Neural progenitor cell (in vitro differentiated cells): ENCODE measurements at places on chromosomes 3 and 15.

- no peak for DNase-seq
These were observed 53.3 kb upstream of the TLE3 start for GRCh38 chr15:70151003-70151402.

- DNase-seq: no peak
These were observed 89.0 kb downstream of the DHX36 start for GRCh38 chr3:154235330-154235729.

GRCh38 chr3:13075318-13075717 is 2.1 kb upstream of the IQSEC1 start:
- no peak for DNase-seq

GRCh38 chr15:100254691-100255090 is 87.1 kb downstream of the ADAMTS17 start:
- no peak for DNase-seq

- DNase-seq: no peak
These were observed 89.9 kb downstream of the RBMS3 start for GRCh38 chr3:29370476-29371420.

DNA sequence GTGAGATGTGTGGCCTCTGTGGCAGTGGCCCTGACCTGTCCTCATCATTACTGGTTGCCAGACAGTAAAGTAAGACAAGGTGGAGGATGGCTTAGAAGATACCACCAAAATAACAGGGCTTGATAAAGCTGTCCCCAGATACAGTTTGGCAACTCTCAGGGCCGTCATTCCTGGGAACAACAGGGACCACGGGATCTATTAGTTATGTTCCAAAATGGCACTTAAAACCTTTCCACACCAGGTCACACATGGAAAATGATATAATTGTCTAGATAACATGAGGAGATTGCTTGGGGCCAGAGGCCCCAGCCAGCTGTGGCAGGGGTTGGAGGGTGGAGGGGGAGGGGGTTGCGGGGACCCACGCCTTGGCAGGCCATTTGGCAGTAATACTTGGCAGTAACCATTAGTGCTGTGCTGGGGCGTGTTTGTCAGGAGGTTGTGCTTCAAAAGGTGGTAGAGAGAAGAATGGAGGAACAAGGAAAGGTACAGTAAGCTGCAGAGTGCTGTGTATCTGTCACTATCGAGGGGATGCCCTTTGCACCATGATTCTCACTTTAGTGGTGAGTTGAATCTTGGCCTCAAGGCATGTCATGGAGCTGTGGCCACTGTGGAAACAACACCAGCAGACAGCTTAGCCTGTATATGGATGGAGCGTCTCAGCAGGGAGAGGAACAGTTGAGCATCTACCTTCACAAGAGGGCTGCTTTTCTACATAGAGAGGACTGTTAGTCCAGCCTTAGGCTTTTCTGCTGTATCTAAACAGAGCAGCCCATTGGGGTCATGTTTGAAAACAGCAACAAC is 14.0 kb downstream of the PLCL2 start:
- DNase-seq: no peak

DNA sequence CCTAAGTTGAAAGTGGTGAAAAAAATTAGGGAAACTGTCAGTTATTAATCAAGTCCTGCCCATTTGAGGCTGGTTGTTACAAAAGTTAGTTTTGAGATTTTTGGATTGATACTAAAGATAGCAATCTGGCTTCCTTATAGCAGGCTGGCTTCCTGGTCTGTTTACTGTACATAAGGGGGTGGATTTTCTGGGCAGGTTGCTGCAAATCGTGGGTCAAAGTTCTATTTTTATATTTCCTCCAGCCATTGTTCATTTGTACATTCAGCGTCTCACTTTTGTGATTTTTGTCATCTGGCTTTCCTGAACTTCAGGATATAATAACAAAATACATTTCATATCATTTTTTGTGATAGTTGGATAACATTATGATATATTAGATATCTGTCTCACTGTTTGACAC is 49.5 kb downstream of the CLDN1 start:
- no peak for DNase-seq

DNA sequence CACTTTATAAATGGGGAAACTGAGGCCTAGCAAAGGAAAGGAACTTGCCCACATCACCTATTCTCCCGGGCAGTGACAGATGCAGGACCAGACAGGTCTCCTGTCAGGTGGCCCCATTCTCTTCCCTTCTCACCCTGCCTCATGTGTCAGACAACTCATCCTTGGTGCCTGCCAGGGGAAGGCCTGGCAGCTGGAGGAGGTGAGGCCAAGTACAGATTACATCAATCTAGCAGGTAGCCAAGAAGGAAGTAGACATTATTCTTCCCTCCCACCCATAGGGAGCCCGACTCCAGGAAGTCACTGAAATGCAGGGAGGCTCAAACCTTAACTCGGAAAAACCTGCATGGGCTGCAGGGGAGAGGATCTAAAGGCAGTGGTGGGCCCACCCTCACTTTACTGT is 39.6 kb downstream of the DAPK2 start:
- no peak for DNase-seq

GRCh38 chr3:14312375-14312774 is 90.0 kb upstream of the SLC6A6 start:
- DNase-seq: no peak

GRCh38 chr3:123884203-123884831 is at the start of gene MYLK:
Gene MYLK (minus strand): TSS chr3:123884332. CDS start chr3:123793841, 90,491 bp downstream.
- peak; percentile 99 for DNase-seq

DNA sequence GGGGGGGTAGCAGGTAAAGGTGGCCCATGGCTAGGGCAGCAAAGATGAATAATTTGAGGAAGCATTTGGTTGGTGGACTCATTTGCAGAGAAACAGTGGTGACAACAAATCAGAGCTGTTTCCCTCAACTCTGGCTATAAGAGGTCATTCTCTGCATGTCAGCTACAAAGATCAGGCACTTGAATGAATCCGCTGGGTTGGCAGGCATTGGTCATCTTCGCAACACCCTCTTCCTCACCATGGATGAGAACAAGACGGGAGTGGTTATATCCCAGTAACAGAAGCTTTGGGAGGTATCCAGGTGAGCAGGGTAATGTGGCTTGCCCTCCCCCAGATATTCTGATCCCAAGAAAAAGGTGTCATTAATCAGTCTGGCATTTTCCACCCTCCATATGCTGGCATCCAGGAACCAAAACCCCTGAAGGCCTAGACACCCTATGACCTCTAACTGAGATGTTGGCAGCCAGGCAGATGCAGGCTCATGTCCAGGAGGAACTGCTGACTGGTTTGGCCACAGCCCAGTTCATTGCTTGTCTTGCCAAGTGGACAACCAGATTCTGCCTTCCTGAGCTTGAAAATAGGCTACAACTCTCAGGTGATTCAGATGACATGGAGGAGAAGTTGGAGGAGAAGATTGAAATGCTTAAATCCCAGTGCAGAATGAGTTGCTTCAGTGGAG is 108.9 kb upstream of the TRIM42 start:
- no peak for DNase-seq
